ENCODE measurements at places on chromosomes 4 and X. TPM values are rescaled to one million over a fixed set of nuclear protein-coding genes. Genes with fewer than 3 reads are reported as not detected.
A peak's percentile ranks its signal among the peaks of the same experiment; 100 is the strongest.

- H3K27me3 ChIP-seq: peaks cover 6% of the 10 kb centered on the region
- H3K36me3 ChIP-seq: no peaks in the 10 kb centered on the region
- no peak overlapping the region for H3K27ac ChIP-seq
- peak overlapping the region; percentile 71 for H3K4me3 ChIP-seq
Observed at GRCh38 chr4:88159229-88159725, 838 bp upstream of the ABCG2 start.

EGF gene
- not detected for total RNA-seq

GRCh38 chr4:125594056-125594602 lies 279.4 kb downstream of the FAT4 start:
- no peaks in the 10 kb centered on the region for H3K27me3 ChIP-seq
- no peaks in the 10 kb centered on the region for H3K36me3 ChIP-seq
- no peak overlapping the region for H3K27ac ChIP-seq
- H3K4me1 ChIP-seq: no peaks in the 10 kb centered on the region
- DNase-seq: no peak
- no peak overlapping the region for H3K4me3 ChIP-seq

GRCh38 chrX:74449322-74449936 lies 28.1 kb downstream of the SLC16A2 start:
- no peaks in the 10 kb centered on the region for H3K36me3 ChIP-seq
- peak; percentile 35 for DNase-seq
- H3K4me1 ChIP-seq: peaks cover 28% of the 10 kb centered on the region
- H3K27ac ChIP-seq: no peak overlapping the region
- no peaks in the 10 kb centered on the region for H3K27me3 ChIP-seq

DNA sequence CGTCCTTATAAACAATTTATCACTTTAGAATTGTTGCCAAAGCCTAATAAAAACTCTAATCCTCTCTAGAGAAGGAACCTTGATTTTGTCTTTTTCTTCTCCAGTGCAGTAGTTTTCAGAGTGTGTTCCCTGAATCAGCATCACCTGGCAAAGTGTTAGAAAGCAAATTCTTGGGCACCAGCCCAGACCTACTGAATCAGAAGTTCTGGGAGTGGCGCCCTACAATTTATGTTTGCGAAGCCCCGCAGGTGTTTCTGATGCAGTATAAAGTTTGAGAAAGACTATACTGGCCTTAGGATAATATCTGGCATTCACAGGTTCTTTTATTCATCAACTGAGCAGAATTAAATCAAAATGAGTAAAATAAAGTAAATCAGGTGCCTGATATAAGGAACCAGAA lies 645.8 kb upstream of the ATOH1 start:
- H3K27ac ChIP-seq: no peak overlapping the region
- no peak for DNase-seq
- H3K4me1 ChIP-seq: no peaks in the 10 kb centered on the region

DNA sequence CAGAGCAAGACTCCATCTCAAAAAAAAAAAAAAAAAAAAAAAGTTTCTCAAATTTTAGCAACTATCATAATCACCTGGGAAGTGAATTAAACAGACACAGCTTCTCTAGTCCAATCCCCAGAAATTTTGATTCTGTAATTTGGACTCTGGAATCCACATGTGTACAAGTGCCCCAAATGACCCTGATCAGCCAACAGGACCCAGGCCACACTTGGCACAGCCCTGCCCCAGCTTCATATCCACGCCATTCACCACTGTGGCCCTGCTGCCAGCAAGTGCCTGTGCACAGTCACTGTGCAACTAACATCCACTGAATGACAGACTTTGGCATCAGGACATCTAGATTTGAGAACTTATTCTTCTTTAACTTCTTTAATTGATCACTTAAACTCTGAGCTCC lies 14.1 kb upstream of the CXCL13 start:
- peaks cover 11% of the 10 kb centered on the region for H3K27me3 ChIP-seq
- peak overlapping the region; percentile 19 for H3K27ac ChIP-seq
- peaks cover 72% of the 10 kb centered on the region for H3K4me1 ChIP-seq
- H3K36me3 ChIP-seq: no peaks in the 10 kb centered on the region

DNA sequence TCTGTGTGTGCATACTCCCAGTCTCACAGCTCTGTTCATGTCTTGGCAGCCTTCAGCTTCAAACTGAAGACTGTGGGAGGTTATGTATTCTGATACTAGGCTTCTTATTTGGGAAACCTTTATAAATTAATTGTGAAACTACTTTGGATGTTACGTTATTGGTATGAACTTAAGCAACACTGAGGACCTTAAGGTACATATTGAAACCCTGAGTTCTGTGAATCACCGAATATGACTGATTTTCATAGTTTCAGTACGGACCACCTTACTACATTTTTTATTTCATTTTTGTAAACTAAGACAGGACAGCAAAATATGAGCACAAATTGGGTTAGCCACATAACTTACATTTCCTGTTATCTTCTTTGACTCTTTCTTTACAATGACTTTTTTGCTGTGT lies 498.4 kb downstream of the PDGFC start:
- no peak for DNase-seq
- no peak overlapping the region for H3K27ac ChIP-seq
- no peaks in the 10 kb centered on the region for H3K27me3 ChIP-seq
- H3K4me1 ChIP-seq: no peaks in the 10 kb centered on the region
- H3K4me3 ChIP-seq: no peak overlapping the region

TRMT44 gene
- 29.2 TPM for total RNA-seq

AWAT2 gene
- total RNA-seq: not detected

DNA sequence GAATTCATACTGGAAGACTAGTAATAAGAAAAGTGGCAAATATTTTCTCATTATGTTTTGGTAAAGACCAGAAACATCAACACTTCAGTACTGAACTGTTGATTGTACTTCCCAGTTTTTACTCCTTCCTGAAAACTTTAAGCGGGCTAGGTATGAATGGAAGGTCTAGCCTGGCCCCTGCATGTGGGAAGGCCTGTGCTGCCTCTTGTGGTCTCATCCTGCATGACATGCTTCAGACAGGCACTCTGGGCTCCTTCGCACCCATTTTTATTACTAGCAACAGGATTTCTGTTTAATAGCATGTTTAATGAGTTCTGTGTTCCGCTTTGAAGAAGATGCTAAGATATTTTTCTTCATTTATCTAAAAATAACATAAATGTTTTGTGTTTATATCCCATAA lies 279.1 kb downstream of the ANK2 start:
- peaks cover 9% of the 10 kb centered on the region for H3K27me3 ChIP-seq
- no peak overlapping the region for H3K27ac ChIP-seq
- peak; percentile 11 for DNase-seq
- H3K4me3 ChIP-seq: no peak overlapping the region
- no peaks in the 10 kb centered on the region for H3K4me1 ChIP-seq

POLN gene
- 2.7 TPM for total RNA-seq

GRCh38 chrX:45745479-45745878 lies 544.8 kb upstream of the DIPK2B start:
- no peaks in the 10 kb centered on the region for H3K27me3 ChIP-seq
- H3K4me1 ChIP-seq: peaks cover 19% of the 10 kb centered on the region
- no peak overlapping the region for H3K27ac ChIP-seq
- peaks cover 35% of the 10 kb centered on the region for H3K36me3 ChIP-seq

LDB2 gene
- total RNA-seq: not detected

C4orf50 gene
- total RNA-seq: 0.07 TPM

DNA sequence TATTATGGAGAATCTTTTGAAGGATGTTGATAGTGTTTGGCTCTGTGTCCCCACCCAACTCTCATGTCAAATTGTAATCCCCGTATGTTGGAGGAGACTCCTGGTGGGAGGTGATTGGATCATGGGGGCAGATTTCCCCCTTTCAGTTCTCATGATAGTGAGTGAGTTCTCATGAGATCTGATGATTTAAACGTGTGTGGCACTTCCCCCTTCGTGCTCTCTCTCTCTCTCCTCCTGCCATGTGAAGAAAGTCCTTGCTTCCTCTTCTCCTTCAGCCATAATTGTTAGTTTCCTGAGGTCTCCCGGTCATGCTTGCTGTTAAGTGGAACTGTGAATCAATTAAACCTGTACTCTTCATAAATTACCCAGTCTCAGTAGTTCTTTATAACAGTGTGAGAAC lies 166.1 kb upstream of the NUDT6 start:
- H3K4me3 ChIP-seq: no peak overlapping the region
- DNase-seq: no peak
- H3K27me3 ChIP-seq: no peaks in the 10 kb centered on the region
- H3K36me3 ChIP-seq: peaks cover 50% of the 10 kb centered on the region
- H3K4me1 ChIP-seq: no peaks in the 10 kb centered on the region

DNA sequence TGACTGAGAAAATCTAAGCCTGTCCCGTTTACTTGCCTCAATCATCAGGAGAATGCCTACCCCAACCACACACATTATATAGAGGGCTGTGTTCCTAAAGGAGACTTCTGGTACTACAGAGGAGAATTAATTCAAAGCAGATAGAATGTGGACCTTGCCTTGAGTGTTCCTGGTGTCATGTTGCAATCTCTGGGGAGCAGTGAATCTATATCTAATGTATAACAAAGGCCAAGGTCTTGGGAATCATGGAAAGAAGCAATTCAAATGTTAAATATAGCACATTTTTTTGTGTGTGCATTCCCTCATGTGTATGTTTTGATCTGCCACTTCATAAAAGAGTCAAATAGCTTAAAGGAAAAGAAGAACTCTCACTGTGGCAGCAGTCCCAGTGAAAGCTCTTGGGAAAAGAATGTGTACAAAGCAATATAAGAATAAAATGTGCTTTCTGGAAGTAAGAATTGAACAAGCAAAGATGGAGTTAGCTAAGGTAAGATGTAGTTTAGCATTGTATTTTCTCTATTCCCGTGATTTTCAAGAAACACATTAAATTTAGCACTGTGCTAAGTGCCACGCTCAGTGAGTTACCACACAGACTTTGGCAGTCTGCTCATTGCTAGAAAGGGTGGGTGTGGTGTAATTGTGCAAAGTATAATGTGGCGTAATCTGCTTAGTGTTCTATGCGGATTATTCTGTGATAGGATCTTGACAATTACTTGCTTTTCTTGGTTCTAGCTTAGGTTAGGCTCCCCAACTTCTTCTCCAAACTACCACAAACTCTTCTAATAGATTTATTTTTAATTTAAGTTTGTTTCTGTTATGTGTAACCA lies 13.7 kb downstream of the ADH6 start:
- no peaks in the 10 kb centered on the region for H3K36me3 ChIP-seq
- no peaks in the 10 kb centered on the region for H3K27me3 ChIP-seq
- H3K4me3 ChIP-seq: no peak overlapping the region
- no peak overlapping the region for H3K27ac ChIP-seq
- no peaks in the 10 kb centered on the region for H3K4me1 ChIP-seq
- DNase-seq: no peak

DNA sequence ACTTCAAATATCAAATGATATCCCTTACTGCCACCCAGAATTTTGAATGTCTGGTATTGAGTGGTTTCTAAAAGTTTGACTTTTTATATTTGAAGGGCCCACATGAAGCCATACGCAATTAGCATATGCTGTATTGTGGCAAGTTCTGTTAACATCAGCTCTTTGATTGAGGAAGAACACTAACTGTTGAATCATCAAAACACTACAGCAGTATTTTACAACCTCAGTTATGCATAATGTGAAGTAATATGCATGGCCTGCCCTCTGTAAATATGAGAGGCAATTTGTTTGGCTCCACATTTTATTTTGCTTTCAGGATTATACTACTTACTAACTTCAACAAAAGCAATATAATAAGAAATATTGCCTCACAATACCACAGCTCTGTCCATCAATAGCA lies 62.2 kb upstream of the DMD start:
- no peak overlapping the region for H3K27ac ChIP-seq
- H3K27me3 ChIP-seq: no peaks in the 10 kb centered on the region
- no peak overlapping the region for H3K4me3 ChIP-seq
- no peak for DNase-seq
- no peaks in the 10 kb centered on the region for H3K4me1 ChIP-seq

GRCh38 chr4:165872461-165873297 lies at the start of gene TLL1:
Gene TLL1, plus strand, starts transcription at chr4:165873237. Its CDS starts 668 bp downstream, at chr4:165873905.
- peak within 1 kb of the TSS; percentile 16 for H3K4me3 ChIP-seq
- peaks cover 44% of the 10 kb centered on the region for H3K27me3 ChIP-seq
- no peak for DNase-seq
- no peak within 1 kb of the TSS for H3K27ac ChIP-seq

- H3K36me3 ChIP-seq: no peaks in the 10 kb centered on the region
- peak; percentile 68 for DNase-seq
- no peak overlapping the region for H3K27ac ChIP-seq
- no peak overlapping the region for H3K4me3 ChIP-seq
- H3K4me1 ChIP-seq: no peaks in the 10 kb centered on the region
- H3K27me3 ChIP-seq: peaks cover 15% of the 10 kb centered on the region
Observed at GRCh38 chr4:154626793-154627484, 14.5 kb upstream of the FGG start.

PPP1R2C gene
- total RNA-seq: not detected

DNA sequence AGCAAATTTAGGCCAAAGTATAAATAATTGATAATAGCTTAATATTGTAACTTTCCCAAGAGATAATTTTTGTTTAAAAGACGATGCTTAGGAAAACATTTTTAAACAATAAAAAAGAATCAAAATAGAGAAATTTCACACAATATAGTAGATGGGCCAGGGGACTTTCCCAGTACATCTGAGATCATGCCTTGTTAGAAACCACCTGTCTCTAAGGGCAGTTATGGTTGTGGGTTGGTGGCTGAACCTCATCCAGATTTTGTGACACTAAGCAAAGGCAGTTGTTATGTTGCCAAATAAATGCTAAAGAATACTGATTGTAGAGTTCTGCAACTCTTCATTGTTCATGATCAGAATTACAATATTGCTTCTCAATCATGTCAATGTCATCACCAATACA lies 270.6 kb downstream of the BANK1 start:
- no peaks in the 10 kb centered on the region for H3K4me1 ChIP-seq
- no peak overlapping the region for H3K4me3 ChIP-seq
- no peak overlapping the region for H3K27ac ChIP-seq
- H3K27me3 ChIP-seq: peaks cover 2% of the 10 kb centered on the region
- no peaks in the 10 kb centered on the region for H3K36me3 ChIP-seq

DNA sequence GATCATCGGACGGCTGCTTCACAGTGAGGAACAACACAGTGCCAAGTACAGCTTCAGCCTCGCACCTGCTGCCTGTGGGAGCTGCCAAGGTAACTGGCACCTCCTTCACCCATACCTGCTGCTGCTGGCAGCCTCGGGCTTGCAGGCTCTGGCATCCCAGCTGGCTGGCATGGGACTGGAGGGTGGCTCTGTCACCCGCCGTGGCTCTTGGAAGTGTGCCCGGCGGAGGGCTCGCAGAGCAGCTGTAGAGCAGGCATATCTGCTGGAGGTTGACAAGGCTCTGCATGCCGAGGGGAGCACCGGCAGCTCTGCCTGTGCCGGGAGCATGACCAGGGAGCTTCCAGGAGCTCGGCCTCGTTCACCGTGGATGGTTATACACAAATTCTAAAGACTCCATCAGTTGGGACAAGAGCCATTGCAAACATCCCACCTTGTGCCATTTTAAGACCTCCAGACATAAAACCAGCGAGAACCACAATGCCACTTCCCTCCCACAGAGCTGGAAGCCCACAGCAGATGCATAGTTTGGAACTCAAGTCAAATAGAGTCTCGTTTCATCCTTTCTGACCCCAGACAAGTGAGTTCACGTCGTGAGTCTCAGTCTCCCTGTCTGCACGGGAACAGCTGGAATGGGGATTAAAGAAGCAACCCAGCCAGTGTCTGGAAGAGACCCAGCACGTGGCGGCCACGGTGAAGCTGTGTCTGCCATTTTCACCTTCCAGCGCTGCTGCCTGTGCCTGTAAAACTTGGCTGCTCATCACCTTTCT lies 84.3 kb upstream of the PSAPL1 start:
- H3K36me3 ChIP-seq: no peaks in the 10 kb centered on the region
- no peak overlapping the region for H3K27ac ChIP-seq
- DNase-seq: no peak
- no peak overlapping the region for H3K4me3 ChIP-seq
- peaks cover 24% of the 10 kb centered on the region for H3K27me3 ChIP-seq
- peaks cover 1% of the 10 kb centered on the region for H3K4me1 ChIP-seq
